Omental fat pad (tissue), 4 donors: ENCODE measurements at places on chromosomes 16 and 17. TPM values are rescaled to one million over a fixed set of nuclear protein-coding genes. Genes with fewer than 3 reads are reported as not detected.

DNA sequence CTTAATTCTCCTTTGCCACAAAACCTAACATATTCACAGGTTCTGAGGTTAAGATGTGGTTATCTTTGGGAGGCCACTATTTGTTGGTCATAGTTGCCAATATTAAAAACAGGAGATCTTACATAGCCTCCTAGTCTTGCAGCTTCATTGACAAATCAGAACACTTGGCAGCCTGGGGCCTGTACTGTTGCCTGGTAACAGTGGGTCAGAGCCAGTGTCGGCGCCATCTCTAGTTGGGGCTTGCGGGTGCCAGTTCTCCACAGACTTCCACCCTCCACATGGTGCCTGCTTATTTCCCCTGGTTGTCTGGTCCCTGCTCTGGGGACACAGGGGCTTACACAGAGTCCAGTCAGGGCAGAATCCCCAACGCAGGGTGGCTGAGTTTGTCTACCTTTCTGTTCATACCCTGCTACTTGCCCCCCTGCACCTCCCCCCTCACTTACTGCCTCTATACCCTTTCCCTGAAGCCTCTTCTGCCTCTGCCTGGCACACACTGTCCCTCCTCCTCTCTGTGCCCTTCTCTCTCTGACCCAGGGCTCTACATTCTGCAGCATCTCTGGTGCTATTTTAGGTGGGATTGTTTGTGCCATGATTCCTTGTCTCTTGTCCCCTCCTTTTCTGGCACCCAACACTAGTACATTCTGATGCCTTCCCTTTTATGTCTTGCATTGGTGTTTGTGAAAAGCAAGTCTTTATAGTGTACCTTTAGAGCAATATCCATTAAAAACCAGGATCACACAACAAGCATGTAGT is 13.4 kb downstream of the EPN2 start:
- DNase-seq: no peak

Gene TTYH2
- total RNA-seq: 5.9 TPM

GRCh38 chr16:1098266-1098991 is 2.4 kb upstream of the C1QTNF8 start:
- no peak for DNase-seq

Gene KRTAP4-6
- total RNA-seq: not detected

- DNase-seq: no peak
Observed at GRCh38 chr17:50268743-50269275, 5.5 kb upstream of the TMEM92 start.

DNA sequence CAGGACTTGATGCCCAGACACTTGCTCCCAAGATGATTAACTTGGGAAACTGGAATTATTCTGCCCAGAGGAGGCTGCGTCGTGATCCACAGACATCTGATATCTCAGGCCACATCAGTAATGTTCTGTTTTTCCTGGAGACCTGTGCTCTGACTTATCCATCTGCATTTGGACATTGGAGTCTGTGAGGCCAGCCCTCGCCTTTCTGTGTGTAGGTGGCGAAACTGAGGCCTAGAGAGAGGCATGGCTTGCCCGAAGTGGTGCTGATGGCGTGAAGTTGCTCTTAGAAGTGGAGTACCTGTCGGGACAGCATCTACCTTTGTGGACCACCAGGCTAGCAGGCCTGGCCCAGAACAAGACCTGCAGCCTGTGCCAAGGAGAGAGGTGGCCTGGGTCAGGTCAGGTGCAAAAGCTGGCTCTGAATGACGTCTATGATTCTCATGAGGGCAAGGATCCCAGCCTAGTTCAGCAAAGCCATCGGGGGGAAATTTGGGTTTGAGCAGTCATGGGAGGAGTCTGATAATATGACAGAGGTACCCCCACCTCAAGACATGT is 186.8 kb upstream of the ZNF469 start:
- DNase-seq: no peak

GRCh38 chr17:28916302-28916934 is 13.5 kb upstream of the DHRS13 start:
- DNase-seq: no peak

DNA sequence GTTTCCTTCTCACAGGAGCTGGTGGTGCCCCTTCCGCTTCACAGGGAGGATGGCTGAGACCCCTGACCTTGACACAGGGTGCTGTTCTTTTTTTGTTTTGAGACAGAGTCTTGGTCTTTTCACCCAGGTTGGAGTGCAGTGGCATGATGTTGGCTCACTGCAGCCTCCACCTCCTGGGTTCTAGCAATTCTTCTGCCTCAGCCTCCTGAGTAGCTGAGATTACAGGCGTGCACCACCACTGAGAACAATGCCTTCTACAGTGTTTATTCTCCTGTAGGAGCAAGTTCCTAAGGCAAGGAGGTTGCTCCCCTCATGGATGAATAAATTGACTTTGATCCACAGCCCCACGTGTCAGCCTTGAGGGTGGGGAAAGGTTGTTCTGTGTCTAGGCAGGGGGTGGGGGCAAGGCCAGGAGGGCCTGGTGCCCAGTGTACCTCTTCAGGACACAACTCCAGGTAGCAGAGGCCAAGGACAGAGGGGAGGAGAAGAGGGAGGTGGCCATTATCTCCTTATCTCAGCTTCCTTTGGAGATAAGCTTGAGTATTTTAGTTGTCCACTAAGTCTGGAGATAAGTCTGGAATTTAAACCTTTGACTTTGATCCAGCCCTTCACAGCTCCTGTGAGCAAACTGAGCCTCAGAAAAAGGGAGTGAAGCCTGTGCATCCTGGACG is 159.4 kb downstream of the SEC14L1 start:
- DNase-seq: no peak

Gene CLEC19A
- not detected for total RNA-seq

- no peak for DNase-seq
Observed at GRCh38 chr16:17283016-17283415, 187.7 kb downstream of the XYLT1 start.

GRCh38 chr16:75317532-75317931 is 66.1 kb upstream of the BCAR1 start:
- DNase-seq: no peak

Gene TBX21
- 4.6 TPM for total RNA-seq

Gene CLEC18A
- 0.94 TPM for total RNA-seq

DNA sequence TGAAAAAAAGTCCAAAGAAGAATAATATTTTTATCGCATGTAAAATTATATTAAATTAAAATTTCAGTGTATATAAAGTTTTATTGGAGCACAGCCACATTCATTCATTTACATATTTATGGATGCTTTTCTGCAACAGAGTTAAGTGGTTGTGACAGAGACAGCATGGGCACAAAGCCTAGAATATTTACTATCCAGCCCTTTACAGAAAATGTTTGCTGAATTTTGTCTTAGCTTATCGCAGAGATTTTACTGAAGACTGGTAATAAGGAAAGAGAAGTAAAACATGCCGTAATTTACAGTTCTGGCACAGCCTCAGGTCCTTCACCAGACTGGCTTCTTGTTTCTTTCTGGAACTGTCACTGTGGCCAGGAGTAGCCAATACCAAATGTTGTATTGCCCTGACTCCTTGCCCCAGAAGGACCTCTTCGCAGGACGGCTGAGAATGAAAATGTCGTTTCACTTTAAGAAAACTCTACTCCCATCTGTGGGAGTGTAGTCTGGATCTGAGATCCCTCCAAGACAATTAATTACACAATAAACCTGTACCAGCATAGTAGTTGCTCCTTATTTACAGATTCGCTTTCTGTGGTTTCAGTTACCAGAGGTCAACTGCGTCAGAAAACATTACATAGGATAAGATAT is 94.9 kb upstream of the GOT2 start:
- DNase-seq: no peak

- no peak for DNase-seq
Observed at GRCh38 chr17:81927152-81927652, 333 bp downstream of the MAFG start.

Gene MYO18A
- total RNA-seq: 33.1 TPM

Gene GJD3
- not detected for total RNA-seq

Gene TEX19
- not detected for total RNA-seq

Gene ADAMTS18
- total RNA-seq: 21.1 TPM

DNA sequence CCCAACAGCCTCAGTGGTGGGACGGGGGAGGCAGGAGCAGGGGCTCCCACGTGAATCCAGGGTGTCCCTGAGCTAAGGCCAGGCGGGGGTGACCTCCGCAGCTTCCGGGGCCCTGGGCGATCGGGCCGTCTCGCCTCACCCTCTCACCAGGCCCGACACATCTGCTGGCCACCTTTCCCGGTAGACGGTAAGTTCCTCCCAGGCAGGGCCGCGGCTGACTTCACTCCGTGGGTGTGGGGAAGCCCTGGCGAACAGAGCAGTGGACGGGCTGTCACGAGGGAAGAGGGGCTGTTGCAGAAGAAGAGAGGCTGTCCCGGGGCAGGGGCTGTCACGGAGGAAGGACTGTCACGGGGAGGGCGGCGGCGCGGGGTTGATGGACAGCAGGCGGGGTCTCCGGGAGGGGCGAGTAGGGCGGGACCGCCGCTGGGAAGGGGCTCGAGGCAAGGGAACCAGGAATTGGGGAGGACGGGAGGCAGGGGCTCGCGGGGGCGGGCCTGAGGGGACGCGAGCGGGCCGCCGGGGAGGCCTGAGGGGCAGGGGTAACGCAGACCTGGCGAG is 498 bp downstream of the PKMYT1 start:
- no peak for DNase-seq

DNA sequence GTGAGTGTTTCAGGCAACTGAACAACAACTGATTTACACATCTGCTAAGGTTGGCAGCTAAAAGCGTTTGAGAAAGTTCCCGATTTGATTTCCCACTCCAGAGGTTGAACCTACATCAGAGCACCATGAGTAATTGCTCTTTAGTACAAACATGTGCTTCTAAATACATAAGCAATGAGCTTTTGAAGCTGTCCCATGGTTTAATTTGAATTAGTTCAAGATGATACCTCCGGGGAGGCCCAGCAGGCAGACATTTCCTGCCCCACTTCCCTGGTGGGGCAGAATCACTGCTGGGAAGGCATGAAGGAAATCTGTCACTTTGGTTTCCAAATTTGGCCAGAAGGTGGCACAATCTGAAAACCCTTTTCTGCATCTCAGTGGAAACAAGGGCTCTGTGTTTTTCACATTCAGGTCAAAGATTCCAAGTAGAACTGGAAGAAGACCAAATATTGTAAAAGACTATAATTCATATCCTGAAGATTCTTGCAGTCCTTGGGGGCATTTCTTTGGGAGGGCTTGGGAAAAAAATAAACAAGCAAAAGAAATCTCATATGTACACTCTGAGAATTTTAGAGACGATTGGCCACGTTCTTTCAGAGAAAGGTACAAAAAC is 176.2 kb upstream of the FAM20A start:
- no peak for DNase-seq
